NCI-H748 treated with DMSO at 0.1 percent for 48 hours (cell line): ENCODE measurements at places on chromosomes 6 and 20.

DNA sequence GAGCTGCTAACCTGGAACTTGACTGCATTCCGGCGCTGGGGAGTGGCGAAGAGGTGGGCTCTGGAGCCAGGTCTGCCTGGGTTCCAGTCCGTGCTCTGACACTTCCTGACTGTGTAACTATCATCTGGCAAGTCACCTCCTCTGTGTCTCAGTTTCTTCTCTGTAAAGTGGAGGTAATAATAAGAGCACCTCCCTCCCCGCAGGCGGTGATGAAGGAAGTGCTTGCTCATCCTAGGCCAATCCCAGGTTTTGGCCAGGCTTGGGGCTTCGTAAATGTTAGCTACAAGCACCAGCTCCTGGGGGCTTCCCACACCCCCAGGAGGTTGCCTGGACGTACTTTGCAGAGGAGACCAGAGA is 32.8 kb downstream of the SNAI1 start:
- no peak for DNase-seq

- DNase-seq: no peak
Measured at GRCh38 chr20:22949331-22950109, 85.6 kb upstream of the SSTR4 start.

DNA sequence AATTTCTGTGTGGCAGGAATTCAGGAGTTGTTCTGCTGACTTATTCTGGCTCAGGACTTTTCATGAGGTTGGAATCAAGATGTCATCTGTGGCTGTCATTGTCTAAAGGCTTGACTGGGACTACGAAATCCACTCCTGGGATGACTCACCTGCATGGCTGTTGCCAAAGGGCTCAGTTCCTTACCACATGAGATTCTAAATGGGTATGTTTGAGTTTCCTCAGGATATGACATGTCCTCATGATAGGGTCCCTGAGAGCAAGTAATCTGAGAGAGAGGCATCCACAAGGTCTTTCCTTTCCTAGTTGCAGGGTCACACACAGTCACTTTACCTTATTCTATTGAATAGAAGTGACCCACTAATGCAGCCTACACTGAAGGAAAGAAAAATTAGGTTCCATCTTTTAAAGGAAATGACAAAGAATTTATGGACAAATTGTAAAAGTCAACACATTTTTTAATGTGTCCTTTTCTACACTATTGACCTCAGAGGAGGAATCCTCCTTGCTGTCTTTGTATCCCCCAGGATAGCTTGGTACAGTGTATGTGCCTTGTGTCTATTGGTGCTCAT is 1025.0 kb upstream of the GJE1 start:
- DNase-seq: no peak

DNA sequence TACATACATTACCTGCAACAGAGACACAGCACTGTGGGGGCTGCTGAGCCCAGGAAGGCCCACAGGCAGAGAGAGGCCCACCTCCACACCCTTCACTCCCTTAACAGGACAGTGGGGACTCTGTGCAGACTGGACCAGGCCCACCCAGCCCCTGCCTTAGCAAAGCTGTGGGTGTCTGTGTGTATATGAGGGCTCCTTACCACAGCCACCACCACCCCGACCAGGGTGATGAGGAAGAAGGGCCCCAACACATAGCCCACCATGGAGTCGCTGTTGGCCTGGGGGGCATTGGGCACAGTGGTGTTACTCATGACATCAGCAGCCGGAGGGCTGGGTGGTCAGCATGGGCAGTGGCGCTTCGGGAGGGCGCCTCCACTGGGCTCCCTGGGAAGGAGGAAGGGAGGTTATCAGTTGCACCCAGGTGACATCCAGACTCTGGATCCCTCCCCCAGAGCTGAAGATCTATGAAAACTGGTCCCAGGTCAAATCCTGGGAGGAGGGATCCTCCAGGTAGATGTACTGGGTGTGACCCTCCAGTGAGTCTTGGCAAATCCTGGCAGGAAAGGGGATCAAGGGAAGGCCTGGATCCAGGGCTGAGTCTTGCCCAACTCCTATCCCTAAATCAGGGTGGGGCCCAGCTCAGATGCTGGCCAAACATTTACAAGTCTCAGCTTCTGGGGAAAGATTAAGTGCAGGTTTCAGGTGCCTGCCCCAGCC is 1.2 kb downstream of the SMIM29 start:
- no peak for DNase-seq

DNA sequence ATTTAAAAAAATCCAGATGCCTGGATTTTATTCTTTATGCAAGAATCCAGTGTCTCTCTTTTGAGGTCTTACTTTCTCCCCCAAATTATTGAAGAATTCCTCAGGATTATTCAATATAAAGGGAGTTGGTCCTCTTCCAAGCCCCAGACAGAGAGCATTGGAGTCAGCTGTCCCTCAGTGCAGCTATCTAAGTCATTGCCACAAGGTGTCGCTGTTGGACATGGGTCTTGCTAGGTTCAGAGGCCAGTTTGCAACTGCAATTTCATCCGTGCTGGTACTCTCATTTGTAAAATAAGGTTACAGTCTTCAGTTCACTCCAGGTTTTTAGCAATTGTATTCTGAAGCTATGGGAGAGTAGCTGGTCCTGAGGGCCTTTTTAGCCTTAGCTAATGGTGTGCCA is 27.8 kb downstream of the CCN2 start:
- DNase-seq: peak; percentile 33

GRCh38 chr6:28395918-28396317 is 3.6 kb downstream of the ZSCAN12 start:
- DNase-seq: no peak

GRCh38 chr20:37615340-37616109 is 78.3 kb upstream of the CTNNBL1 start:
- DNase-seq: peak; percentile 42

- DNase-seq: peak; percentile 65
Measured at GRCh38 chr20:15012566-15012965, 675.2 kb upstream of the FLRT3 start.

DNA sequence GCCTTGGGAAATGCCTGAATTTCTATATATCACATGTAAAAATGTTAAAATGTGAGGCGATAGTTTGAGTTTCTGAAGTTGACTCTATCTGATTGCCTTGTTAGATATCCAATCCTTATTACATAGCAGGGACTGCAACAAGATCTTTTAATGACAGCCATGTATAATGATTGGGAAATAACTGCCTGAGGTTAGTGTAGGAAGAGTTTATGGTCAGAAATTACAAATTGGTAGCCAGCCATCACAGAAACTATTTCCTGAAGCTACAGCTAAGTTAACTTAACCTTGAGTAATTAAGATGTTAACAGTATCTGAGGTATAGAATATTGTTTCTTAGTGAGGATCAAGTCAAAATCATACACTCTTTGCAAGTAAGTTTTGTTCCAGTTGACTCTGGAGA is 41.0 kb downstream of the AKIRIN2 start:
- DNase-seq: no peak

DNA sequence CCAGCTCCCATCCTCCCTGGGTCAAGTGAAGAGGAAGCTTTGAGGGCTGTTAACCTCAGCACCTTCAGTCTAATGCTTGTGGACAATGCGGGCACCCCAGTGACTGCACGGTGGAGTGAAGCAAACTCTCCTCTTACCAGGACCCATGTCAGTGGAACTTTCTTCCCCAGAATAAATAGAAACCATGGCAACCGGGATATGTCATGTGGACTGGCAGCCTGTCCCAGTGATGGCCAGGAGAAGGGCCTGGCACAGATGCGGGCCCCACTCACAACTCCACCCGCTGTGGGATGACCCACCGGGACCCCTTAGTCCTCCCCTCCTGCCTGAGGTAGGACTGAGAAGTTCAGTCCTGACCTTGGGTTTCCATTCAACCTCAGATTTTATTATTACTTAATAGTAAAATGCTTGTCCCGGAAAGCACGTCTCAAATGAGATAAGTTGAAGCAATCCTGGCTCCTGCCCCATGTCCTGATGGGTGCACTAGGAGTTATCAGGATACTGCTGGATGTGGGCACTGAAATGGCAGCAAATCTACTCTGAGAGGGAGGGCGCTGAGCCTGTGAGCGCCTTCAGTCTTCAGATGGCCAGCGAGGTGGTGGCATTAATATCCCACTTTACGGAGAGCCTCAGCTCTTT is 23.5 kb downstream of the TOX2 start:
- DNase-seq: no peak

DNA sequence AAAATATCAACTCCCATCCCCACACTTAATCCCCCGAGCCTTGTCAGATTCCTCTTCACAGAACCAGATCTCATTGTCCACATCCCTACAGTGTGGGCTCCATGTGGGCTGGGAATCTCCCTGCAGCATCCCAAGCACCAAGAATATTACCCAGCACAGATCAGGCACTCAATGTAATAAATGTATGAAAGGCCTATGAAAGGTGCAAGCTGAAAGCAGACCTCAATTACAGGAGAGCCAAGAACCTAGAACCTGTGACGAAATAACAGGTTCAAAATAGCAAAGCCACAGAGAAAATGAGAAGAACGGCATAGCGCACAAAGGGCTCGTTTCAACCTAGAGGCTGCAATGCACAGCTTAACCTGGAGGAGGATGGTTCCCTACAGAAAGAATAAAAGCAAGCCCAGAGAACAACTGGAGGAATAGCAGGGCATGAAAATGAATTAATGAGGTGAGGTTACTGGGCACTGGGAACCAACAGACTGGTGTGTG is 3.1 kb downstream of the SLC23A2 start:
- DNase-seq: no peak

- no peak for DNase-seq
Measured at GRCh38 chr6:35665573-35665972, 23.1 kb downstream of the FKBP5 start.

DNA sequence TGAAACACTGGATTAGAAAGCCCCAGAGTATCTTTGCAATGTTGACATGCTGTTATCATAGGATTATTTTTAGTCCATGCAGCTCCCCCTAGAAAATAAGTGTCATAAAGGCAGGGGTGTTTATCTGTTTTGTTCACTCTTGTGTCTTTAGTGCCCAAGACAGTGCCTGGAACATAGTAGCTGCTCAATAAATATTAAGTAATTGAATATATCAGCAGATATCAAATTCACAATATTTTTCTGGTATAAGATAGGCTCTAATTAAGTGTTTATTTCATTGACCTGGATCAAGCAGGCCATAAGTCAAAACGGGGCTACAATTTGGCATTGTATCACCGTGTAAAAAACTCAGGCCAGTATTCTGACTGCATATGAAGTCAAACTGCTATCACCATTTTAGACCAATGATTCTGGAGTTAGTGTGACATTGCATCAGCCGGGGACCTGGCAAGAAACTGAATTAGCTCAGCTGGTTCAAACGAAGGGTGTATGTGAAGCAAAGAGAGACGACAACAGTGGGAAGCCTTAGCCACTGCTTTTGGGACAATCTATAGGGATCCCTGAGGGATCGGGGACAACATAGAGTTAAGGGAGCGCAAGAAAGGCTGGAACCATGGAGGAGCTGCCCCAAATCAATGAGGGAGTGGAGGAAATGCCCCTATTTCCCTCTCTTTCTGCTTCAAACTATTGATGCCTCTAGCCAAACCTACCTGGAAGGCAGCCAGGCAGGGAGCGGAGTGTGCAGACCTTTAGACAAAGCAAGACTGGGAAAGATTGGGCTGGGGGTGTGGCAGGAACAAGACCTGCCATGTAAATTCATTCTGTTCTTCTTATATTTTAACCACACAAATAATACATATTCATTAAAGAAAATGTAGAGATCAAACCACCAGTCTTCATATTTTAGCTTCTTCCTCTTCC is 112.2 kb downstream of the PLEKHG1 start:
- no peak for DNase-seq

DNA sequence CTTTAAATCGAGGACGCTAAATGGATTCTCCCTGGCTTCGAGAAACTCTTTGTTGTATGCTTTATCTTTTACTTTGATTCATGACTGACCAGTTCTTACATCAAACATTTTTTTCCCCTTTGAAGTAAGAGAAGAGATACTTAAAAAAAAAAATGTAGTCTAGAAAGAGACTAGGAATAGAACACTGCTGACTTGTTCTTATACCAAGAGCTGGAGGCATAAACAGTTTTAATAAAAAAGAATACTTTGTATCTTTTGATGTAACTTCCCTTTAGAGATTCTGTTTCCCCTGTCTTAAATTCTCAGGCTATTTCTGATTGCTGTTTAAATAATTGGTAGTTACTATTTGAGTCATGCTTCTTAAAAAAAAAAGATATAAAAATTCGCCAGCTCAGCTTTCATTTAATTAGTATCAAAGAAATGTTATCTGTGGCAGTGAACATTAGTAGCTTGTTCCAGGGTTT is 4.8 kb downstream of the ASXL1 start:
- no peak for DNase-seq

- peak; percentile 92 for DNase-seq
Measured at GRCh38 chr20:42218621-42219374, 600.6 kb upstream of the CHD6 start.
